ENCODE measurements at places on chromosomes 3 and 15.

- DNase-seq = no peak
Measured at GRCh38 chr3:197431346-197431910, 124.3 kb downstream of the BDH1 start.

- no peak for DNase-seq
Measured at GRCh38 chr15:68698708-68699107, 119.9 kb downstream of the CORO2B start.

DNA sequence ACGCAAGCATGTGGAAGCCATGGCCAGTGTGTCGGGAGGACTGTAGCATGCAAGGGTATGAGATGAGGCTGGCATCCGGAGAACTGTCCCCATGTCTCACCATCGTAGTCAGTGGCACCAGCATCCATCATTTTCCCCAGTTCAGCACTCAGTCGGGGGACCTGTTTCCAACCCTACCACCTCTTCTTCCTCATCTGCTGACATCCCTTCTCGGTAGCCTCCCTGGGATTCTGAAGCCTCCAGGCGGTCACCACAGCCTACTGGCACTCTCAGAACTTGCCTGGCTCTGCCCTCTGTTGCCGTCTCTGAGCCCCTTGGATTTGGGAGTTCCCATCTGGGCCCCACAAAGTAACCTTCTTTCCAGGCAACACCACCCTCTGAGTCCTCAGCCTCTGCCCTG, 131.1 kb upstream of the ABHD17C start:
- DNase-seq = no peak

GRCh38 chr3:194184801-194185200, 48.9 kb downstream of the HES1 start:
- DNase-seq = no peak

GRCh38 chr3:141382571-141382970, 14.3 kb downstream of the ZBTB38 start:
- DNase-seq = no peak

- DNase-seq = no peak
Measured at GRCh38 chr3:55330756-55331155, 156.3 kb downstream of the WNT5A start.

GRCh38 chr15:40051616-40052415, 12.8 kb upstream of the SRP14 start:
- DNase-seq = no peak

GRCh38 chr3:12175844-12176453, 17.2 kb upstream of the TIMP4 start:
- peak; percentile 33 for DNase-seq

GRCh38 chr3:178120367-178120766, 415.9 kb upstream of the KCNMB2 start:
- DNase-seq = no peak

GRCh38 chr3:108333961-108334360, 37.6 kb downstream of the HHLA2 start:
- no peak for DNase-seq

DNA sequence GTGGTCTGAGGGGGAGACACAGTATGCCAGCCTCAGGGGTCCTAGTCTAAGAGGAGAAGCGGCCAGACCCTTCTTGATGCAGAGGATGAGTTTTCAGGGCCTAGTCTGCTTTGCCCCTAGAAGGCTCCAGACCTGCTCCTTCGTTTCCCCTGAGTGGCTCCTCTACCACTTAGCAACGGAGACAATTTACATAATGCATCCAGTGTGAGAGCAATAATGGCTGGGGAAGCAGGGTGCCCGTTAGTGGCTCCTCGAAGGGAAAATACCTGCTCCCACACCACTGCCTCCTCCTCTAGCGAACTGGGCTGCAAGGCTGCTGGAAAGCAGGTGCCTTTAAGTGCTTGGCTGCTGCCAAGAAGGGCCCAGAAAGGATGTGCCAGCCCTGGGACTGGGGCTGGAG, 38.9 kb downstream of the CACNA2D2 start:
- no peak for DNase-seq

- DNase-seq = no peak
Measured at GRCh38 chr15:40258544-40258943, 19.7 kb downstream of the PAK6 start.

DNA sequence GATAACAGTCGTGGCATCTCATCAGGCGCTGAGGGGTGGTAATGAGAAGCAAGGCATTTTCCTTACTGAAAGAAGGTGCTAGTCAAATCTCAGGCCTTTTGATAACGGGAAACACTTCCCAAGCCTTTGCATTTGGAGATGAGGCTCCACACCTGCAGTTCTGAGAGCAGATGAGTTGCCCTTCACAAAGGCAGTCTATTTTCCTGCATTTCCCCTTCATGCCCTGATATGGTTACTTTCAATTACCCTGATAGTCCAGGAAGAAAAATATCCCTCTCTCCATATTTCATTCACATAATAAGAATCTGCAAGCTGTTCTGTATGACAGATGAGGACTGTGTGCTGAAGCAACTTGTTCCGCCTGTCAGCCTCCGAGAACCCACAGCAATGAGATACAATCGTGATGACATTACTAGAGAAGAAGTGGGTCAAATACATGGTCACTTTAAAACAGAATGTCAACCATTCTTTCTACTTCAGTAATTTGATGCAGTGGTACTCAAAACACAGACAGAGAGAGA, 25.0 kb downstream of the FHIT start:
- DNase-seq = no peak

DNA sequence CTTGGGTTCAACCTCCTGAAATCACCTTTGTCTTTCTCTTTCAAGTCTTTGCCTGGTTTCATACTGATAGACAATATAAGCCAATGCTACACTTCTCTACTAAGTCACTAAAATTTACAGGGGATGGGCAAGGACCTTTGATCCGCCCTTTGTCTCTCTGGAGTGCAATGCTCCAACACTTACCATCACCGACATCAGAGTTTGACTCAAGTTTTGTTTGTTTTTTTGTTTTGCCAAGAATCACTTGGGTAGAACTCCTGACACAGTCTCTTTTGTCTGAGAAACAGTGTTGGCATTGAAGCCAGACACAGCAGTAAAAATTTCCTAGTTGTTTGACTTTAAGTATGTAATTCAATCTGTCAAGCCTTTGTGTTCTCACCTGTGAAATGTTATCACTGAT, 29.3 kb downstream of the NFKBIZ start:
- no peak for DNase-seq

GRCh38 chr3:37144806-37145205, 29.6 kb downstream of the LRRFIP2 start:
- no peak for DNase-seq

DNA sequence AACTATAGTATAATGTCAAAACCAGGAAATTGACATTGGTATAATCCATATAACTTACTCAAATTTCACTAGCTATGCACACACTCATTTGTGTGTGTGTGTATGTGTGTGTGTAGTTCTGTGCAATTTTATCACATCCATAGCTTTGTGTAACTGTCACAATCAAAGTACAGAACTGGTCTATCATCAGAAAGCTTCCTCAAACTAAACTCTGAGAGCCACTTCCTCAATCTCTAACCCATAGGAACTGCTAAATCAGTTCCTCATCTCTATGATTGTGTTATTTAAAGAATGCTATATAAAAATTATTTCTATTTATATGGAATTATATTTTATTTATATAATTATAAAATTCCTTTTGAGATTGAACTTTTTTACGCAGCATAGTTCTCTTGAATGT, 18.1 kb downstream of the LNP1 start:
- DNase-seq = no peak

- no peak for DNase-seq
Measured at GRCh38 chr3:182957226-182957625, 23.1 kb downstream of the DCUN1D1 start.

- DNase-seq = no peak
Measured at GRCh38 chr3:122679882-122680474, 661 bp upstream of the PARP14 start.

- no peak for DNase-seq
Measured at GRCh38 chr3:177367788-177368187, 170.5 kb upstream of the TBL1XR1 start.

- no peak for DNase-seq
Measured at GRCh38 chr3:4820296-4821121, 158.7 kb upstream of the BHLHE40 start.

DNA sequence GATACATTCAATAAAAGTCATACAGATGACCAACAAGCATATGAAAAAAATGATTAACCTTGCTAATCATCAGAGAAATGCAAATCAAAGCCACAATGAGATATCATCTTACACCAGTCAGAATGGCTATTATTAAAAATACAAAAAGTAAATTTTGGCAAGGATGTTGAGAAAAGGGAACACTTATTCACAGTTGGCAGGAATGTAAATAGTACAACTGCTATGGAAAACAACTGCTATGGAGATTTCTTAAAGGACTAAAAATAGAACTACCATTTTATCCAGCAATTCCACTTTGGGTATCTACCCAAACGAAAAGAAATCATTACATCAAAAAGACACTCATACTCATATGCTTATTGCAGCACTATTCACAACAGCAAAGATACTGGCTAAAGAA, 1121.8 kb downstream of the TBL1XR1 start:
- no peak for DNase-seq

DNA sequence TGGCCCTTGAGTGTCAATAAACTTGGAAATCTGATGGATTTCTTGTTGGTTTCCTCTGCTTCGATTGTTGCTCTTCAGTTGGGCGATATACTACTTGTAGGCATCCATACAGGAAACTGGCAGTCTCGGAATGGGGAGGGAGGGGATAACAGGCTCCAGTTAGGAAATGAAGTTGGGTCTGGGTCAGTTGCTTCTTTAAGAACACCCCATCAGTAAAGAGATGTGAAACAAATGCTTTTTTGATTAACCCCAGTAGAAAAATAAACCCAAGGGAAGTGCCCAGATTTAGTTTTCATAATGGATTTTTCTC, 681 bp downstream of the CHMP2B start:
- no peak for DNase-seq

GRCh38 chr3:9945358-9945757, 6.8 kb downstream of the PRRT3 start:
- no peak for DNase-seq

DNA sequence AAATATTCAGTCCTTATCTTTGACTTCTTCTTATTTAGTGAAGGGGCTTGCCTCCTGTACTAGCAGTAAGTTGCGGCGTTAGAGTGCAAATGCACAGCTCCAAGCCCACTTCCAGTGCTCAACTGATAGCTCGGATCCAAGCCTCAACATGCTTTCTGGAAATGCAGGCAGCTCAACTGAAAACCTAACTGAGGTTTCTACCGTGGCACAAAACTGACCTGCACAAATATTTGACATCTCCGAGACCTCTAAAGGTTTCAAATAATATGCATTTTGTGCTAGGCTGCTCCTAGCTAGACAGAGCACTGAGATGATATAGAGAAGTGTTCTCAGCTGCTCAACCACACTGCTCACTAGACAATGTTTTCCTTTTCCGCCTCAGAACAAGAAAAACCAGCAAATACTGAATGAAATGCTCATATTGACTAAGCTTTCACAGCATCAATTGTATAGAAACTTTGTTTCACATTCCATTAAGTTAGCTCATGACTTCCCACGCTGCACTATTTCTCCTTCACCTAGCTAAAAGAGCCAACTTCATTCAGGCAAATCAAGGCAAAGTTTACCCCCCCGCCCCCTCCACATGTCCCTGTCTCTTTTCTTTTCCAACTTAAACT, 822 bp downstream of the ZNF385D start:
- no peak for DNase-seq

DNA sequence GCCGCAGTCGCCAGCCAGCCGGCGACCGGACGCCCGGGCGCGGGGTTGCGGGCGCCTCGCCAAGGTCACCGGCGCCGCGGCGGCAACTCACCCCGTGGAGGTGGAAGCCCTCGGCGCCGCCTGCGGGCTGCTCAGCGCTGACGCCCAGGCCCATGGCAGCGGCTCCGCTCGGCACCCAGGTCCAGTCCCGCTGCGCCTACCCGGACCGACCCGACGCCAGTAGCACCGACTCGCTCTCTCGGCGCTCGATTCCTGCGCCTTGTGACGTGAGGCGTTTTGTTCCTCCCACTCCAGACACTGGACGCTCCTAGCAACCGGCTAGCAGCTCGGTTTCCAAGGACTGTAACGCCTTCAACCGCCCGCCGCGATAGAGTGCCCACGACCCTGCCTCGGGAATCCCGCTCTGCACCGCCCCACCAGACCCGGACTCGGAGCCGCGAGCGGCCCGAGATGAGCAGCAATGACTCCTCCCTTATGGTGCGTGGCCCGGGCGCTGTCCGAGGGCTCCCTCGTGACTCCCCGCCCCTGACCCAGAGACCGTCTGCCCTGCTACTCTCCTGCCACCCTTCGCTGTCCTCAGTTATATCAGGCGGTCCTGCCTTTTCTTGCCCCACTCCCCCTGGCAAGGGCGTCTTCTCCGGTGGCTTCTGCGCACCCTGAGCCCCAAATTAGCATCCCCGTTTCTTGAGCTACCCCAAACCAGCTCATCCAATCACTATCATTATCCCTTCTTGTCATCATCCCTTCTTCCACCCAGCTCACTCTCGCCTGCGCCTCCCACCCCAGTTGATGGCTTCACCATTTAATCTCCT, at the start of the genes GORASP1 and TTC21A:
GORASP1 (minus strand) TSS at position 240 of the 812 bp plus-strand sequence; CDS start at position 154, 86 bp downstream.
TTC21A (plus strand) TSS at position 293 of the 812 bp plus-strand sequence; CDS start at position 451, 158 bp downstream.
- peak; percentile 95 for DNase-seq

GRCh38 chr3:179463319-179463718, 12.0 kb upstream of the GNB4 start:
- DNase-seq = no peak

- DNase-seq = no peak
Measured at GRCh38 chr3:13281507-13282357, 138.4 kb downstream of the NUP210 start.

GRCh38 chr3:169945313-169945712, 21.3 kb upstream of the SEC62 start:
- no peak for DNase-seq

DNA sequence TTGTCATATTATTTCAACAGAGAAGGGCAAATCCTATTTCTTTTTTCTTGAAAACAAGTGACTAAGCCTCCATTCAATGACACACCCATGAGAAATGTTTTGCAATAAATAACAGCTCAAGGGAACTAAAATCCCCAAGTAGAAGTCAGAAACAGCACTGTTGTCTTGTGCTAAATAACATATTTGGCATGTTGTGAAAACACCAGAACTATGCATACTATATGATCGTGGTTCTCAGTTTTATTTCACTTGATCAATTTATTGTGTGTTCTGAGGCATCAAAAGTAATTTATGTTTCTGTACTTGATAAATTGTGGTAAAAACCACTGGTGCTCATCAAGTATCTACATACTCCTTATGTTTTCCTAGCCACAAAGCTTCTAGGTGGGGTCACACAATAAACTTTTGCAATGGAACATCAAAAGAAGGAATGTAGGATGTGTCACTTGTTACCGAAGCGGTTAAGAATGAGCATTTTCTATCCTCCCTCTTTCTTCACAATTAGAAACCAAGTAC, 691.7 kb upstream of the CBLB start:
- DNase-seq = no peak

DNA sequence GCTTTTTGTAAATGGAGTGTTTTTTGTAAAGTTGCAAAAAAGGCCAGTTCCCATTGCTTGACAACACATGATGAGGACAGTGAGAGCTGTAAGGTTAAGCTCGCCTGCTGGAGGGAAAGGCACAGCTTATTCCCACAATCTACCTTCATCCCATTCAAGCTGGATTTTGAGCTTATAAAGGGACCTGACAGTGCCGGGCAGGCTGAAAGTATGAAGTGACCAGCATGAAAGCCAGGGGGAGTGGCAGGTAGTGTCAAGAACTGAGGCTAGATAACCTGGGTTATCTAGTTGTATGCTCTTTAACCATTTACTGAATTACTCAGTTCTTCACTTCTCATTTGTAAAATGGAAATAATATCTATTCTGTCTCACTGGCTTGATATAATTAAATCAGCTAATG, 52.3 kb upstream of the KPNA4 start:
- no peak for DNase-seq

- DNase-seq = no peak
Measured at GRCh38 chr15:58909616-58910015, 23.9 kb downstream of the SLTM start.
